ENCODE measurements at places on chromosomes 4 and X. TPM values are rescaled to one million over a fixed set of nuclear protein-coding genes. Genes with fewer than 3 reads are reported as not detected.

DNA sequence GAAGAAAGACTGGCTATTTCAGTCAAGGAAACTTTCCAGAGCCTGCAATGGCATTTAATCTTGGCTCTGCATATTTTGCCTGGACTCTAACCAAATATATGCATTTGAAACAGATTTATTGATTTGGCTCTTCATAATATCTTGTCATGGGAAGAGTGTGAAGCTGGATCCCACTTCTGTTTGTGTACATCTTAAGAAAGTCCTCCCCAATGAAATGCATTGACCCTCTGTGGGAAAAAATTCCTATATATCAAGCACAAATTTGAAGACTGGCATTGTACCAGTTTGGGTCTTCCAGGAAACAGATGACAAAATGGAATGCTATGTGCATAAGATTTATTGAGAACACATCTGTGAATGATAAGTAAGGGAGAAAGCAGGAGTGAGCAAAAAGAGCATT is 897.3 kb upstream of the TENM3 start:
- H3K36me3 ChIP-seq, result no peaks in the 10 kb centered on the region
- H3K27ac ChIP-seq, result no peak overlapping the region
- DNase-seq, result no peak
- no peaks in the 10 kb centered on the region for H3K27me3 ChIP-seq
- no peak overlapping the region for H3K4me3 ChIP-seq

DNA sequence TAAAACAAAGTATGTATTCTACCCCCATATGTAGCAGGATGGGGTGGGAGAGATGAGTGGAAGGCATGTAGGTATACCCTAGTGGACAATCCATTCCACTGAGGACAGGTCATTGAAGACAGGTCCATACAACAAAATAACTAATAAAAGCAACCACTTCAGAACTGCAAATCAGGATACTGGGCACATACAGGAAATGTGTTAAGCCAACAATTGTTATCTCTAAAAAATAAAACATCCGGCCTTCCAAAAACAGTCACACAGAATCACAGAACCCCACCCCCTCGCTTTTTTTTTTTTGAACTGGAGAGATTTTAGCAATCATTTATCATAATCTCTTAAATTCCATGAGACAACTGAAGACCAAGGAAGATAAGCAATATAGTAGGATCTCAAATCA is 112.9 kb downstream of the FRYL start:
- H3K4me3 ChIP-seq, result no peak overlapping the region
- peaks cover 22% of the 10 kb centered on the region for H3K4me1 ChIP-seq
- H3K27ac ChIP-seq, result no peak overlapping the region
- no peaks in the 10 kb centered on the region for H3K27me3 ChIP-seq

FHIP1A gene
- 14.3 TPM for total RNA-seq

MGARP gene
- not detected for total RNA-seq

DNA sequence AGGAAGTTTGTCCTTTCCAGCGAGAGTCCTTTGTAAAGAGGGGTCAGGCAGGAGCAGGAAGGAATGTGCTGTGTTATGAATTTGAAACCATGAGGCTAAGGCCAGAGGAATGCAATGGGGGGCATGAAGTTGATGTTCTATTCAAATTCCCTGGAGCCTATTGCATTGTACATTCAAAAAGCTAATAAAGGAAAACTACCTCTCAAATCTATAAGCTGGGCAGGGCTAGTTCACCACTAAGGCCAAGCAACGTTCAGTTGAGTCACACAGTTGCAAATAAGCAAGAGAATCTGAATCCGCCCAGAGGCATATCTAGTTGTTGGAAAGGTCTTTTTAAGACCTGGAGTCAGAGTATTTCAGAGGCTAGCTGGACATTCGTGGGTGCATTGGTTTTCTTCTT is 148.3 kb downstream of the DCTD start:
- H3K4me1 ChIP-seq, result no peaks in the 10 kb centered on the region
- H3K4me3 ChIP-seq, result no peak overlapping the region
- H3K36me3 ChIP-seq, result no peaks in the 10 kb centered on the region
- no peaks in the 10 kb centered on the region for H3K27me3 ChIP-seq
- DNase-seq, result no peak

- H3K4me1 ChIP-seq, result no peaks in the 10 kb centered on the region
- H3K36me3 ChIP-seq, result no peaks in the 10 kb centered on the region
- no peak overlapping the region for H3K27ac ChIP-seq
- no peak overlapping the region for H3K4me3 ChIP-seq
Measured at GRCh38 chr4:89610236-89610635, 226.7 kb downstream of the SNCA start.

DNA sequence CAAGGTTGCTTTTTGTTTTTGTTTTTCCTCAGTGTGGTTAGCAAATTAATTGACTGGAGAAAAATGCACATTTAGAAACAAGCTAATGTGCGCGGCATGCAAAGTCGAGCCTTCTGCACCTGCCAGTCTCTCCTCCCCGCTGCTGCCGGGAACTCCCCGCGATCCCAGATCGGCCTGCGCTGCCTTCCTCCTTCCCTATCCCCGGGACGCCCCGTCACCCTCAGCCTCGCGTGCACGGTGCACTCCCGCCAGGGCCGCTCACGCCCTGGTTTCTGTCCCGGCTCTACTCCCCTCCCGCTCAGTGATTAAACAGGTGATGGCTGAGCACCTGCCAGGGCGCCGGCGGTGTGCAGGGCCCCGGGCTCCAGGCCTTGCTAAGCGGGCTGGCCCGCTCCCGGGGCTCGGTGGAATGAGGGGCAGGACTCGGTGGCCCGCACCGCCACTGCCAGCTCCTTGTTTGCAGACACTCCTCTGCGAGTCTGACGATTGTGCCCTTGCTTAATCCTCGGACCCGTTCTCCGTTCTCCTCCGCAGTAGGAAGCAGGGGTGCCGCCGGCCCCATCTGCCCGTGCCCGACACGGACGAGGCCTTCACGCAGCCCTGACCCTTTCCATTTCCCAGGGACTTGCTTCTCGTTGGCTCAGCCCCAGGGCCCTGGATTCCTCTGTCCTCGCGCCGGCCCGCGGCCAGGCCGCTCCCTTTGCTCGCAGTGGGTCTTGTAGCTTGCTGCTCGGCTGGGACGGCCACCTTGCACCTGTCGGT is 143.4 kb downstream of the TRIML1 start:
- no peaks in the 10 kb centered on the region for H3K4me1 ChIP-seq
- no peak for DNase-seq
- H3K27me3 ChIP-seq, result peaks cover 11% of the 10 kb centered on the region
- peak overlapping the region; percentile 27 for H3K4me3 ChIP-seq
- no peak overlapping the region for H3K27ac ChIP-seq

PRDM8 gene
- 1.6 TPM for total RNA-seq

SMIM14 gene
- total RNA-seq, result 61.2 TPM

NKRF gene
- 7.3 TPM for total RNA-seq

DNA sequence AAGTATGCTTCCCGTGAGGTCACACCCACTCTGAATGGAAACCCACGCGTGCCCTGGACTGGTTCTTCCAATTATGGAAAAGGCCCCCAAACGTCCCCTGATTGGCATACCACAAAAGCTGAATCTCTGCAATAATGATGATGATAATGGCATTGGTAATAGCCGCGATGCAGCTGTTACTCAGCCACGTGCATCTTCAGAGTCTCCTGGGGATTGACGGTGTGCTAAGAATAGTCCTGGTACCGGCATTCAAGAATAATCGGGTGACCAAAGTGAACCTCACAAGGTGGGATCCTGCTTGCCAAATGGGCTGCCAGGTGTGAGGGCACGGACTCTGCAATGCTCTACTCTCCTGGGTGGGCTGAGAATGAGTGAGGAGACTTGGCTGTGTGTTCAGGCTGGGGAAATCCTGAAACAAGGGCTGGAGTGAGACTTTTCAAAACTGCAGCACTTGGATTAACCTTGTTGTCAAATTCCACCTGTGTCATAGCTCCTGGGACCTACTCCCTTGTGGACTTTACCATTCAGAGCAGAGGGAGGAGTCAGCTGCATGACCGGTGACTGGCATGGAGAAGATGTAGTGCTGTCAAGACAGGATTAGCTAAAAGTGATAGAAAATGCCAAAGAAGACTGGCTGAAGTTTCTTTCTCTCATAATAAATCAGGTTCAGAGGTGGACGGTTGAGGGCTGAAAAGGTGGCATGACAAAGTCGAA is 615.4 kb downstream of the MID1IP1 start:
- no peak overlapping the region for H3K27ac ChIP-seq
- H3K36me3 ChIP-seq, result no peaks in the 10 kb centered on the region
- no peak overlapping the region for H3K4me3 ChIP-seq
- H3K4me1 ChIP-seq, result no peaks in the 10 kb centered on the region
- no peak for DNase-seq

MND1 gene
- total RNA-seq, result 0.83 TPM

DNA sequence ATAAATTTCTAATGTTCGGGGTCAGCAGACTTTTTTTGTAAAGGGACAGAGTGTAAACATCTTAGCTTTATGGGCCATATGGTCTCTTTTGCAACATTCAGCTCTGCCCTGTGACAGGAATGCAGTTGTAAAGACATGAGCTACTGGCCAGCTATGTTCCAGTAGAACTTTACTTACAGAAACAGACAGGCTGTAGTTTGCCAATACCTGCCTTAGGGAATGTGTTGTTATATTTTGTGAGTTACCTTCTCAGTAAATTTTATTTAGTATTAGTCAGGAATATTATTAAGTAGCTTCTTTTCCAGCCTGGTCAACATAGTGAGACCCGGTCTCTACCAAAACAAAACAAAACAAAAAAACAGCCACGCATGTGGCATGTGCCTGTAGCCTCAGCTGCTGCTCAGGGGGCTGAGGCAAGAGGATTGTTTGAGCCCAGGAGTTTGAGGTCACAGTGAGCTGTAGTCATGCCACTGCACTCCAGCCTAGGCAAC is 48.7 kb downstream of the HTT start:
- peaks cover 65% of the 10 kb centered on the region for H3K36me3 ChIP-seq
- peak overlapping the region; percentile 68 for H3K27ac ChIP-seq
- DNase-seq, result no peak
- no peak overlapping the region for H3K4me3 ChIP-seq
- no peaks in the 10 kb centered on the region for H3K27me3 ChIP-seq

GRCh38 chrX:130772105-130772775 is 130.8 kb downstream of the ENOX2 start:
- H3K36me3 ChIP-seq, result no peaks in the 10 kb centered on the region
- no peak overlapping the region for H3K27ac ChIP-seq
- no peaks in the 10 kb centered on the region for H3K27me3 ChIP-seq
- no peaks in the 10 kb centered on the region for H3K4me1 ChIP-seq
- DNase-seq, result no peak

FMR1NB gene
- not detected for total RNA-seq

DNA sequence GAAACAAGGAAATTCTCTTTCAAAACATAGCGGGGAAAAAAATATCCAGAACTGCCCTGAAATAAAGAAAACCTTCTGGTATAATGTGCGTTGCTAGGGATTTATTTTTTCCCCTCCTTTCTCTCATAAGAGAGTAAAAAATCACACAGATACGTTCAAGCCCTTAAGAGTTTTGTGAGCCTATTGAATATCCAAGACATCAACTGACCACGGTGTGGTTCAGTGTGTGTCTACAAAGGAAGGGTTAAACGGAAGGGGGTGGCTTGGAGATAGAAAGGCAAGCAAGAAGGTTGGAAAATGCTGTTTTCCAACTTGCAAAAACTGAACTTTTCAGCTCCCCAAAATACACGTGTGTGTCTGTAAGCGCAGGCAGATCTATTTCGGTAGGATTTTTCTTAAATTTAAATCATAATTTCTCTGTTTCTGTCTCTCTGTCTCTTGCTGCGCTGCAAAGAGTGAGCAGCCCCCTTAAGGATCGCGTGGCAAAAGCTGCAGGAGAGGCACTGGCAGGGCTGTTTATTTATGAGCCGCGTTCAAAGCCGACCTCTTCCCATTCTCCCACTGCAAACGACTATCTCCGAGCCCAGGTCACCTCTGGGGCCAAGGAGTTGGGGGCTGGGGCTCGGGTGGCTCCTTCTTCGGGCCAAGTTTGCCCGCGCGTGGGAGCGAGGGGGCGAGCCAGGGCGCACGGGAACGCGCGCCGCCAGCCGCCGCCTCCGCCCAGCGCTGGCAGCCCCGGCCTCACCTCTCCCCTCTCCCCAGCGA is 492 bp upstream of the SLIT2 start:
- no peak for DNase-seq
- H3K4me3 ChIP-seq, result peak overlapping the region; percentile 63
- no peaks in the 10 kb centered on the region for H3K36me3 ChIP-seq
- no peak overlapping the region for H3K27ac ChIP-seq

DNA sequence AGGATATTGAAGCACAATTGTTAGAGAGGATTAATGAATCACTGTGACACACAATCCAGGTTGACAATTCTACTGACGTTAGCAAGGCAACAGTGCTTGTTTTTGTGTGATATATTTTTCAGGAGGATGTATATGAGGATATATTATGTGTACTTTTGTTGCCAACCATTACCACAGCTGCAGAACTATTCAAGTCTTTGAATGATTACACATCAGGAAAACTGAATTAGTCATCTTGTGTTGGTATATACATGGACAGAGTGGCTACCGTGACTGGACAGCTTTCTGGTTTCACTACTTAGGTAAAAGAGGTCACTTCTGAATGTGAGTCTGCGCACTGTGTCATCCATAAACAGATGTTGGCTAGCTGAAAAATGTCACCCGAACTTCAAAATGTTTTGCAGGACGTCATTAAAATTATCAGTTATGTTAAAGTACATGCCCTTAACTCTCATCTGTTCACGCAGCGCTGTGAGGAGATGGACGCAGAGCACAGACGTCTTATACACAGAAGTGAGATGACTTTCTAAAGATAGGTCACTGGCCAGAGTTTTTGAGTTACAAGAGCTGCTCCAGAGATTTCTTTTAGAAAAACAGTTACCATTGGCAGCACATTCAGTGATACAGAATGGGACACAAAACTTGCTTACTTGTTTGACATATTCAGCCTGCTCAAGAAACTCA is 69.0 kb downstream of the MRPL1 start:
- no peak overlapping the region for H3K27ac ChIP-seq
- no peaks in the 10 kb centered on the region for H3K27me3 ChIP-seq
- H3K36me3 ChIP-seq, result peaks cover 13% of the 10 kb centered on the region
- H3K4me1 ChIP-seq, result no peaks in the 10 kb centered on the region
- no peak overlapping the region for H3K4me3 ChIP-seq
- no peak for DNase-seq

- no peak for DNase-seq
- no peak overlapping the region for H3K4me3 ChIP-seq
- H3K27ac ChIP-seq, result no peak overlapping the region
- peaks cover 63% of the 10 kb centered on the region for H3K36me3 ChIP-seq
- H3K4me1 ChIP-seq, result no peaks in the 10 kb centered on the region
Measured at GRCh38 chr4:77169481-77169880, 12.5 kb downstream of the CCNG2 start.

- H3K4me1 ChIP-seq, result no peaks in the 10 kb centered on the region
- no peaks in the 10 kb centered on the region for H3K27me3 ChIP-seq
- DNase-seq, result no peak
- H3K36me3 ChIP-seq, result no peaks in the 10 kb centered on the region
- H3K27ac ChIP-seq, result no peak overlapping the region
- H3K4me3 ChIP-seq, result no peak overlapping the region
Measured at GRCh38 chr4:132982151-132982550, 166.9 kb upstream of the PCDH10 start.

LRP2BP gene
- 1.5 TPM for total RNA-seq

- H3K4me1 ChIP-seq, result no peaks in the 10 kb centered on the region
- no peaks in the 10 kb centered on the region for H3K36me3 ChIP-seq
- no peak overlapping the region for H3K4me3 ChIP-seq
- no peaks in the 10 kb centered on the region for H3K27me3 ChIP-seq
Measured at GRCh38 chrX:37817176-37817575, 30.2 kb downstream of the DYNLT3 start.

- no peaks in the 10 kb centered on the region for H3K27me3 ChIP-seq
- DNase-seq, result no peak
- H3K4me1 ChIP-seq, result peaks cover 9% of the 10 kb centered on the region
- H3K36me3 ChIP-seq, result no peaks in the 10 kb centered on the region
- no peak overlapping the region for H3K4me3 ChIP-seq
- no peak overlapping the region for H3K27ac ChIP-seq
Measured at GRCh38 chr4:139603576-139604410, 47.8 kb upstream of the SETD7 start.

GRCh38 chrX:129525162-129525561 is 1.9 kb upstream of the SMARCA1 start:
- H3K4me3 ChIP-seq, result no peak overlapping the region
- H3K27ac ChIP-seq, result no peak overlapping the region
- H3K27me3 ChIP-seq, result no peaks in the 10 kb centered on the region

All from lower lobe of right lung (tissue), 2 donors.